ENCODE measurements at places on chromosomes 1 and 21.

- DNase-seq, result no peak
Measured at GRCh38 chr1:207069061-207069460, 16.0 kb downstream of the PFKFB2 start.

DNA sequence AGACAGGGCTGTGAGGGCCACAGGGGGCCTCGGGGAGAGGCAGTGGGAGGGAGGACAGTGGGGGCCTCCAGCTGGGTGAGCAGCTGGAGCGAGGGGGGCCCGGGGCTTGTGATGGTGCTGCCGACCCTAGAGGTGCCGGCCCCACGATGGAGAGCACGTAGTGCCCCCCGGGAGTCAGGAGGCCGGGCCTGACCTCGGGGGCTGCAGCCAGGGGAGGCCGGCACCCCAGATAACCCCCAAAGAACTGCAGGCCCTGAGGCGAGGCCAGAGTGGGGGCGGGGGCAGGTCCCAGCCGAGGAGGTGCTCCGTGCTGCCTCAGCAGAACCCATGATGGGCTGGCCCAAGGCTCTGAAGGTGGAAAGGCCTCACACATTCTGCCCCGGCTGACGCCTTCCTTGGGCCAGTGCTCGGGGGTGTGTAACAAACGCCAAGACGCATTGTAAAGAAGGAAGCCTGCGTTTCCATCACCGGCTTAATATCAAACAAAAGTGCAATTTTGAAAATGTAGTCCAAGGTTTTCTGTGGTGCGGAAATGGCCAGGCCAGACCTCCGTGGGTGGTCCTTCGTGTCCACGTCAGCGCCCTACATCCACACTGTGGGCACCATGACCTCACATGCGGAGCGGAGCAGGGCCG is 55.2 kb downstream of the COL6A1 start:
- DNase-seq, result no peak

- peak; percentile 70 for DNase-seq
Measured at GRCh38 chr1:117284399-117285215, 73.9 kb upstream of the VTCN1 start.

DNA sequence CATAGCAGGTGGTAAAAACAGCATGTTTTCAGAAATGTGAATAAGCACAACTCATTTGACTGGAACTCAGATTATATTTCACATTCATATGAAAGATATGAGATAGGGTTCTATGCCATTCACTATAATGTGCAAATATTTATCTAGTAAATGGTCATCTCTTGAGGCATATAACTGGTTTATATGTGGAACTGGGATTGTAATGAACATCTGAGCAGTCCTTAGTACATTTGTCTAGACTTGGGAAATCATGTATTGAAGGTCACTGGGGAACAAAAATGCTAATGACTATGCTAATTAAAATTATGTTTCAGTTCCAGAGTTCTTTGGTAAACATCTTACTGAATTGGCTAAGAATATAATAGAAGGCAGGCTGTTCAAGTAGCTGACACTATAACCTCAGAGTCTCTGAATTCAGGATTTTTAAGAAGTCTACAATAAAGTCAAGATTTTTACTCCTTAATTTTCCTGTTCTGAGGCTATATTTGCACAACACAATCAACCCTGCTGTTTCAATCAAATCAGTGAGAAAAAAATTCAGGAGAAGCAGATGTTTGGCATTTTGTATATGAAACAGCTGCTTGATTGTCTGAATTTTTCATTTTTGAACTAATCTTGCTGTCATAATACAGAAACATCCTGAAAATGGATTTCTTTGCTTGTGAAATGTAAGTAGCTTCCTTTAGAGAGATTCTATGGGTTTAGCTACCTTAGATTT is 244.8 kb upstream of the RGS18 start:
- DNase-seq, result no peak

- no peak for DNase-seq
Measured at GRCh38 chr1:209434631-209435217, 148.8 kb upstream of the CAMK1G start.

DNA sequence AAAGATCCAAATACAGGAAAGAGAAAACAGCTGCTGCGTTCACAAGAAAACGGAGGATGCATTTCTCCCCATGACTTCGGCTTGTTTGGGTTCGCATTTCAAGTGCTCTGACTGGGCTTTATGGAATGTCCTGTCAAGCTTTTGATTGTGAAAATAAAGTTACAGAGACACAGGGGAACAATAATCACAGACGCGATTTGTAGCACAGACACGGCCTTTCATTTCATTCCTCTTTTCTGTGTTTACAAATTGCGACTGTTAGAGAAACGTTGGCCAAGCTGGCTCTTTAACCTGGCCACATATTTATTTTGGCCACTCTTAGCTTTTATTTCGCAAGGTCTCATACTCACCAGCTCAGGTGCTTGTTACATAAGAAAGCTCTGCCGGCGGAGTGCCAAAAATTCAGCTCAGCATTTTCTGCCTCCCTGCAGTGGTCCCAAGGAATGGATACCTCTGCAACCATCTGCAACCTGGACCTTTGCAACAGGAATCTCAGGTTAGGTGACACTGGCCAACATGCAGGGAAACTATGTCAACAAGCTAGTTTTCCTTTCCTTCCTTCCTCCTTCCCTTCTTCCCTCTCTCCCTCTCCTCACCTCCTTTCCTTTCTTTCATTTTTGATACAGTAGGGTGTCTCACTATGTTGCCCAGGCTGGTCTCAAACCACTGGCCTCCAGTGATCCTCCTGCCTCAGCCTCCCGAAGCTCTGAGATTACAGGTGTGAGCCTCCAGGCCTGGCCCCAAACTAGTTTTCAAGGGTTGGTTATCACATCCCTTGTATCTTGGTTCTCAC is 58.2 kb upstream of the SLC45A1 start:
- peak; percentile 62 for DNase-seq

DNA sequence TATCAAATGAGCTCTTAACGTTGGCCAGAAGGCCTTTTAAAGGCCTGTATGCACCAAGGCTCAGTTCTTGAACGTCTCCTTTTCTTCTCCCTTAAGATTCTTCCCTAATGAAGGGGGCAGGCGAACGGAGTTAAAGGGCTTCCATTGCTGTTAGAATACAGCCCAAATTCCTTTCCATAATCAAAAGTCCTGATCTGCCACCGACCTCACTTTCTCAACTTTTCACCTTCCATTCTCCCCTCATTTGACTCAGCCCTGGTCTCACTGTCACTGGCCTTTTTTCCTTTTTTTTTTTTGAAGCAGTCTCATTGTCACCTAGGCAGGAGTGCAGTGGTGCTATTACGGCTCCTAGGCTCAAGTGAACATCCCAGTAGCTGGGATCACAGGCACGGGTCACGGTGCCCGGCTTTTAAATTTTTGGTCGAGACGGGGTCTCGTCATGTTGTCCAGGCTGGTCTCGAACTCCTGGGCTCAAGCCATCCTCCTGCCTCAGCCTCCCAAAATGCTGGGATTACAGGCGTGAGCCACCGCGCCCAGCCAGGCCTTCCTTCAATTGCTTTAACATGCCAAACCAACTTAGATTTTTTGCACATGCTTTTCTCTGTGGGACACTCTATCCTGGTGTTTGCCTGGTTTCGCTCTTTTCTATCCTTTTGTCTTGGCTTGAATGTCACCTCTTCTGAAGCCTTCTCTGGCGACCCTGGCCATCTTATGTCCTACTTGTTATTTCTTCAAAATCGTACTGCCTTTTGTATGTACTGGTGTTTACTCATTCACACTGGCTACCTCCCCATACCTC is 612 bp upstream of the CMPK1 start:
- DNase-seq, result no peak

DNA sequence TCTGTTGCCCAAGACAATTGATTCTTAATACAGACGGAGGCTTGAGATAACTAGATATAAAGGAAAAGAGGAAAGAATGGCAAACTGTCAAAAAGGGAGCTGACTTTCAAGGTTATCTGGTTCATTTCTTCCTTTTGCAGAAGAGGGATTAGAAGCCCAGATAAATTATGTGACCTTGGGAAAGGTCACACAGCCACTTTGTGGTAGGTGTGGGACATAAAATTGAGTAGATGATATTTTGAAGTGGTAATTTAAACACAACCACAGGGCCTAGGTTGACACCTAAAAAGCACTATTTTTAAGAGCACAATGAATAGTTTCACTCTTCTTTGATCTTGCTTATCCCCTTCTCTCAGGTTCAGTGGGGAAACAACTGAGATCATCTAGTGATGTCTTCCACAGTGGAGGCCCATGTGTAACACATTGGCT is 16.9 kb upstream of the KIAA0040 start:
- DNase-seq, result no peak

DNA sequence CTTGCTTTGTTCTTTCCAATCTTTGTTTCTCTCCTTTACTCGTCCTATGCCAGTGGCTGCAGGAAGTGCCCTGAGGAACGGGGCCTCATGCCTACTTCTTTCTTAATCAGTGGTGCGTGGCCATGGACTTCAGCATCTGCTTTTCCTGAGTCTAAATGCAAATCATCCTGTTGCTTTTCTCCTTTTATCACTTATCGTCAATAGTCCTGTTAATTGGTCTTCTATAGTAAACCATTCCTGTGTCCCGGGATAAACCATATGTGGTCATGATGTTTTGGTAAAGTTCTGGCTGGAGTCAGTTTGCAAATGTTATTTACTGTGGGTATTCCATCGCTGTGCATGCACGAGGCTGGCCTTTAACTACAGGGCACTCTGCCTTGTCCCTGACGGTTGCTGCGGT is 47.5 kb downstream of the AGPAT3 start:
- DNase-seq, result no peak

- no peak for DNase-seq
Measured at GRCh38 chr1:183991348-183991747, 46.2 kb downstream of the COLGALT2 start.

GRCh38 chr1:233082778-233083550 is 132.6 kb downstream of the NTPCR start:
- DNase-seq, result no peak

GRCh38 chr1:14500041-14500440 is 98.4 kb upstream of the KAZN start:
- no peak for DNase-seq

DNA sequence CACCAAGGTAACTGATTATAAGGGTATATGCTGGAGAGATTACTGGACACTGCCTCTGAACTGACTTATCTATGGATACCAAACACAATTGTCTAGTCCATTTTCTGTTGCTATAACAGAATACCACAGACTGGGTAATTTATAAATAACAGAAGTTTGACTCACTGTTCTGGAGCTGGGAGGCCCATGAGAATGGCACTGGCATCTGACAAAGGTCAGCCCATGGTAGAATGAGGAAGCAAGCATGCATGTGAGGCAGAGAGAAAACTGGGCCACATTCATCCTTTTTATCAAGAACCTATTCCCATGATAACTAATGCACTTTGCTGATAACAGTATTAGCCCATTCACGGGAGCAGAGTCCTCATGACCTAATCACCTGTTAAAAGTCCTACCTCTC is 37.4 kb downstream of the FCER1A start:
- DNase-seq, result no peak

GRCh38 chr1:23908453-23909341 is 4.5 kb downstream of the CNR2 start:
- DNase-seq, result no peak

- no peak for DNase-seq
Measured at GRCh38 chr1:19450811-19451515, 34.4 kb downstream of the CAPZB start.

DNA sequence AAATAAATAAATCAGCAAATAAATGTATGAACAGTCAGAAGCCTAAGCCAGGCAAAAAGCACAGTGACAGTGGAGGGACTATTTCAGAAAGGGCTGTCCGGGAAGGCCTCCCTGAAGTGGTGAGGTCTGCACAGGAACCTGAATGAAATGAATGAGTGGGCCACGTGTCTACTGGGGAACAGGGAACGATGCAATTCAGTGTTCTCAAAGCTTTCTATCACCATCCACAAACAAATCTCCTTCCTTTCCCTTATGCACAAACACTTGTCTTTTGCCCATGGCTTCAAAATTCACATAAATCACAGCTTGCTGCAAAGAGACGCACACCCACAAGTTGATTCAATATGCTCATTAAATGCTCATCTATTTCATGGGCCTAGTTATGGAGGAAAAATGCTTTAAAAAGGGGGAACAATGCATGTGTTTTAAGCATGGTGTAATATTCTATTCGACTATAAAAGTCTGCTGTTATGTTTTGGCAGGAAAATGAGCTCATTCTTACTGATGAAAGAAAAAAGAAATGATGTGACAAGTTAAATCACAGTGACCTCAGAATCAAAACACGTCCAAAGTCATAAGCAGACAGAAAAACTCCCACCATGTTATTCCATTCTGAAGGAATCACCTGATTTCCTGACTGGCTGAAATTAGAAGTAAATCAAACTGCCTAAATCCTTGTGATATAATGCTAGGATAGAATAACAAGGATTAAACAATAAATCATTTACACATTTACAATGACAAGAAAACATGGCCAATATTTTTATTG is 21.6 kb downstream of the URB1 start:
- DNase-seq, result no peak

DNA sequence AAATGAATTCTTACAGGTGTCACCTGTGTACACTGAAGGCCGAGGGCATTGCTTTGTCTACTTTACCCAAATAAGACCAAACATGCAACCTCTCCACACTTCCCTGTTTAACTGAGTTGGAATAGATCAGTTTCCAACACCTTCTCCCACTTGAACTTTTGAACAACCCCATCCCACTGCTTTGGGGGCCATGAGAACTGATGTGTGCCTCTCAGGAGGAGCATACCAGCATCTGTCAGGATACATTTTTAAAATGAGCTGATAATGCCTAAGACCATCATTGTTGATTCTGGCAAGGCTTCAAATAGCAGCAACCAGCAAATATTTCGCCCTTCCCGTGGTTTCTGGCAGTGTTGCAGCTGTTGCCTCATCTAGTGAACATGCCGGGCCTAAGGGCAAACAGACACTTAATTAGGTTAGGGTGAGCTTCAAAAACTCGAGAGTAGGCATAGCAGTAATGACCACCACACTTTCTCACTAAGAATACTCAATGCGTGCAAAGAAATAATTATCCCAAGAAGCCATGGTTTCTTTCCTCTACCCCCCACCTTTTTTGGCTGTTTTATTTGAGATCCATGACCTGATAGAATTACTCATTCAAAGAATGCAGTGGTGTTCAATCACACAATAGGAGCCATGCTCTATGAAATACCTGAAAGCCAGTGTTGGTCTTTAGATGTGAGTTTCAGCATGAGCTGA is 63.7 kb downstream of the MAP10 start:
- no peak for DNase-seq

DNA sequence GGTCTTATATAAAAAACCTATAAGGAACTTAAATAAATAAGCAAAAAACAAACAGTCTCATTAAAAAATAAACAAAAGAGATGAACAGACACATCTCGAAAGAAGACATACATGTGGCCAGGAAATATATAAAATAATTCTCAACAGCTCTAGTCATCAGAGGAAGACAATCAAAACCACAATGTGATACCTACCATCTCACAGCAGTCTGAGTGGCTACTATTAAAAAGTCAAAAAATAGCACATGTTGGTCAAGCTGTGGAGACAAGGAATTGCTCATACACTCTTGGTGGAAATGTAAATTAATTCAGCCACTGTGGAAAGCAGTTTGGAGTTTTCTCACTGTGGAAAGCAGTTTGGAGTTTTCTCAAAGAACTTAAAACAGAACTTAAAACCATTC is 100.3 kb upstream of the ADAMTS5 start:
- no peak for DNase-seq

- DNase-seq, result no peak
Measured at GRCh38 chr21:42583477-42584295, 69.7 kb upstream of the PDE9A start.

Data from cerebellum (tissue), 4 donors.